ENCODE measurements at places on chromosomes 12 and 14. TPM values are rescaled to one million over a fixed set of nuclear protein-coding genes. Genes with fewer than 3 reads are reported as not detected.

GRCh38 chr12:2998789-2999264, 39.6 kb downstream of the TEAD4 start:
- DNase-seq = no peak

- DNase-seq = no peak
Measured at GRCh38 chr12:79275631-79276030, 411.1 kb downstream of the SYT1 start.

- DNase-seq = no peak
Measured at GRCh38 chr14:63881926-63882325, 29.1 kb downstream of the SYNE2 start.

DNA sequence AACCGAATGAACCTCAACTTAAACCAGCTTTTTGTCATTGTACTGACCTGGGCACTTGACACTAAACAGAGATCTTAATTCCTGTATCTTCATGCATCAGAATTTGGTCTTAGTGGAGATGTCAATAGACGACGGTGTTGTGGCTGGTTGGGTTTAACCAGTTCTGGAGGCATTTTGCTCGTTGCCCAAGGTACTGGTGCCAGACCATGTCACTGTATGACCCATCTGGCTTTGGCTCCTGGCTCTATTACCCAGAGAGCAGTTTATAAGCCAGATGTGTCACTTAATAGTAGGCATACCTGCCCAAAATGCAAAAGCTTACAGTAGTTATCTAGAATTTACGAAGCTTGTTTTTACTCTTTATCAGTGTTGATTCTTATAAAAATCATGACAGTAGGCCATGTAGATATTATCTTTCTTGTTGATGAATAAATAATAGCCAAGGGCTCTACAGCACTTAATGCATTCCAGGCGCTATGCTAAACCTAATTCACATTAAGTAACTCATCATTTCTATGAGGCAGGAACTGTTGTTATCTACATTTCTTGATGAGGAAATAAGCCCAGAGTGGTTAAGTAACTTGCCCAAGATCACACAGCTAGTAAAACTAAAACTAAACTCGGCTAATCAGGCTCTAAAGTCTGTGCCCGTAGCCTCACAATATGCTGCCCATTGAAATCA, 179.7 kb upstream of the HIF1A start:
- no peak for DNase-seq

The CCDC198 gene
- total RNA-seq = not detected

All from hematopoietic multipotent progenitor cell (in vitro differentiated cells).